ENCODE measurements at places on chromosomes 4 and X. TPM values are rescaled to one million over a fixed set of nuclear protein-coding genes. Genes with fewer than 3 reads are reported as not detected.
A peak's percentile ranks its signal among the peaks of the same experiment; 100 is the strongest.

NR0B1 gene
- total RNA-seq = not detected

DNA sequence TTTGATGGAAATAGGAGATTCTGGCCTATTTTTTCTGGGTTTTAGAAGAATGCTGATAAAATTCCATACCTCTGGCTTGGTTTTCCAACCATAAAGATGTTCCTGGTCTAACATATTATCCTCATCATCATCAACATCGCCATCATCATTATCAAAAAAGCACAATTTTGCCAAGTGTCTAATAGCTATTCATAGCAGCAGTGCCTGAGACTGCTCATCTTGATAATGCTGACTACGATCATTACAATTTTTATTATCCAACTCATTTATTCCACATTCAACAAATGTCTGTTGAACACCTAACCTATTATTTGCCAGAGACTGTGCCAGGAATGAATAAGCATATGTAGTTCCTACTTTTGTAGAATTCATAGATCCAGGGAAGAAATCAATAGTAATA is 303.5 kb upstream of the GATB start:
- no peaks in the 10 kb centered on the region for H3K27me3 ChIP-seq
- peaks cover 23% of the 10 kb centered on the region for H3K4me1 ChIP-seq

- H3K27me3 ChIP-seq = no peaks in the 10 kb centered on the region
- no peaks in the 10 kb centered on the region for H3K36me3 ChIP-seq
- H3K27ac ChIP-seq = no peak within 1 kb of the TSS
Measured at GRCh38 chr4:25862411-25863346, at the start of gene SEL1L3. SEL1L3 (minus strand) TSS chr4:25862988; CDS start chr4:25862836, 152 bp downstream.

DNA sequence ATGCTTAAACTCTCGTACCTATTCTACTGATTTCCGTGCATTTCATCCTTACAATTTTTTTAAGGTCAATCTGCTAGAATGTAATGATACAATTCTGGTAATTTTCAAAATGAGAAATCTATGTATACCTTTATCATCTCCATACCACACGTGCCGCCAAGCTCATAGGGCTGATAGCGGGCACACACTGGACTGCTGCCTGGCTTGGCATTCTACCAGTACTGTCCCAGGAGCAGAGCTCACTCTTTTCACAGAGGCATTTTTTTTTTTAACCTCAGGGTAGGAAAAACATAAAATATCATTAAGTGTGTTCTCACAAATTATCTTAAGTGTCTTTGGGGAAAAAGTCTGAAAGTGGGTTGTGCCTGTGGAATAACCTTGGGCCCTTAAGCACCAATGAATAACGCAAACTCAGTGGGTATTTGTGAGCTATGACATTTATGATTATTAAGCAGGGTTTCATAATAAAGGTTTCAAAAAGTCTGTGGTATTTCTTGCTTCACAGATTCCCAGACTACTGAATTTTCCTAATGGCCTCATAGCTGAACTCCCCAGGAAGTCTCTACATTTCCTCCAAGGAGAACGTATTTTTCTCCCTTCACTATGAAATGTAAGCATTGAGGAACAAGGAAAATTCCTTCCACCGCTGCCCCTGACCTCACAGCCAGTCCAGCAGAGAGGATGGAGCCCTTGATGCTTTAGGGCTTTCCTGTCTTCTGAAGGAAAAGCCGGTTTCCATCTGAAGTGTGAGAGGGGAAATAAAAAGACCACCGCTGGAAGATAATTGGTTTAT is 125.2 kb downstream of the ELOVL6 start:
- H3K36me3 ChIP-seq = no peaks in the 10 kb centered on the region
- no peaks in the 10 kb centered on the region for H3K4me1 ChIP-seq
- no peaks in the 10 kb centered on the region for H3K27me3 ChIP-seq
- H3K27ac ChIP-seq = no peak overlapping the region
- no peak for DNase-seq
- no peak overlapping the region for H3K4me3 ChIP-seq

GRCh38 chr4:53695540-53696463 is 104.5 kb upstream of the LNX1 start:
- H3K27ac ChIP-seq = peak overlapping the region; percentile 43
- no peaks in the 10 kb centered on the region for H3K36me3 ChIP-seq
- no peak for DNase-seq
- no peaks in the 10 kb centered on the region for H3K27me3 ChIP-seq

- H3K4me1 ChIP-seq = no peaks in the 10 kb centered on the region
- no peak overlapping the region for H3K27ac ChIP-seq
- no peaks in the 10 kb centered on the region for H3K36me3 ChIP-seq
Measured at GRCh38 chr4:127533028-127533700, 99.6 kb upstream of the INTU start.

Measured in suprapubic skin (tissue), 4 donors.